ENCODE measurements at places on chromosomes 12 and 14.

DNA sequence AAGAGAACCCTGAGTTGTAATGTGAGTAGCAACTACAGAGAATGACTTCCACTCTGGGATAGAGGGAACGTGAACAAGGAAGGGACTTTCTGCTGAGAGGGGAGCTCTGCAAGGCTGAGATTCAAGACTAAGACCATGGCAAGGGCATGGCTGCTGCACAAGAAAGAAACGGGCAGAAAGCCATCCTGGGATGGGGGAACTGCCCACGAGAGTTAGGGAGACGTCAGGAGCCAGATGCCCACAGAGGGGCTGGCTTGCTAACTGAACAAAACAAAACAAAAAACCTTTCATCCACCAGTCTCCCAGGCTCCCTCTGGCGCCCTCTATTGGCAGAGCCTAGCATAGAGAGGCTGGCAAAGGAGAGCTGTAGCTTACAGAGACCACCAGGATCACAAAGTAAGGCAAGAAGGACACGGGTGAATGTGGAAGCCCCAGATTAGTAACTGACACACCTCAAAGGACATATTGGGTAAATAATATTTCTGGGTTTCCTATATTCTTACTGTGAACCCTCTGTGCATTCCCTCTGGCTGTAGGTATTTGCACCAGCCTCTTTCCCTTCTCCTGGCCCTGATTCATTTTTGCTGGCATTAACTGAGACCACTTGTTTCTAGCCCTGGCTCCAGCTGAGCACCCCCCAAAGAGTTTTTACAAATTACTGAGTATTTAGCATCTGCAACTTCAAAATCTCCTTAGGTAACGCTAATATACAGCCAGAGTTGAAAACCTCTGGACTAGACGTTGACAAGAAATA, 338.3 kb downstream of the EMP1 start:
- no peak for DNase-seq

DNA sequence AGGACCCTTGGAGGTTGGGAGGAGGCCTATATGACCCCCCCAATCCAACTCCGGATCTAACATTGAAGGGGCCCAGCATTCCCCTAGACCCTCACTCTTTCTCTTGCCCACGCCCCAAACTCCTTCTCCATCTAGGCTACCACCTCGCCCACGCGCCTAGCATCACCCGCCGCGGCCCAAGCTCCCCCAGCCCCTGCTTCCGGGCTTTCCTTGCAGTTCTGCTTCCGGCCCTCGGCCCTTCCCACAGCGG, 445 bp downstream of the CERS5 start:
- DNase-seq, result no peak

DNA sequence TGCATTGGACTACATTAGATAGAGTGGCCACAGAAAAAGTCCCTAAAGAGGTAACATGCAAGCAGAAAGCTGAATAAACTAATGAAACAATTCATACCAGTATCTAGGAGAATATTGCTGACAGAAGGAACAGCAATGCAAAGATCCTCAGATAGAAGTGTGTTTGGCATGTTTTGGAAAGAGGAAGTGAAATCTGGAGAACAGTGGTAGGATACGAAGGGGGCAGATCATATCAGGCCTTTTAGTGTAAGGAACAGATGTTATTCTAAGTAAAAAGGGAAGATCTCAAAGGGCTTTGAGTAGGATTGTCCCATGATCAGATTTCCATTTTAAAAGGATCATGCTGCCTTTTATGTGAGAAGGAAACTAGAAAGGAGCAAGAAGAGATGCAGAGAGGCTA, 342.9 kb downstream of the PAWR start:
- DNase-seq, result no peak

GRCh38 chr14:76664790-76665189, 96.5 kb upstream of the VASH1 start:
- no peak for DNase-seq

DNA sequence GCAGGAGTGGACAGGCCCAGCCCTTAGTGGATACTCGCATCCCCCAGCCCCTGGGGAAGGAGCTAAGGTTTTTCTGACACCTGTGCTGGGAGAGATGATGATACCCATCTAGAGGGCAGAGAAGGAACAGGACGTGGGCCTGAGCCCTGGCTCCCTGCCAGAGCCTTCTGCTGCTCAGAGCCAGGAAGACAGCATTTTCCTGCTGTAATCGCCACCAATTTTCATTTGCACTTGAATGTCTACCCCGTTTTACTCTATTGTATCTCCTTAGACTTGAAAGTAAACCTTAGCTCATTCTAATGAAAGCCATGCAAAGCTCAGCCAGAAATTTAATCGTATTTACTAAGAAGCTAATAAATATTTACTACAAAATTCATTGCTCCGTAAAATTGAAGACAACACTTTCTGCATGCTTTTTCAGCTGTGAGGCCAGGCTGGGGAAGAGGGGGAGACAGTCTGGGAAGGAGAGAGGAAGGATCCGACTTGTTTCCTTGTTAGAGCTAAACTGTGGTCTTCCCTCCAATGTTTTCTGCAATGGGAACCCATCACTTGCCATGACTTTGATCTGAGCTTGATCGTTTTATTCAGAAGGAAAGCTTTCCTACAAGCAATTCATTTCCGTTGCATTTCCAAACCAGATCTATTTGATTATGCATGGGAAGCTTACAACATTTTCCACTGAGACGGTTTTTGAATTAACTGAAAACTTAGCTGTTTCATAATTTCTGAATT, 17.6 kb upstream of the TRAF3 start:
- DNase-seq, result no peak

GRCh38 chr14:29630566-29631160, 297.0 kb downstream of the PRKD1 start:
- no peak for DNase-seq

- no peak for DNase-seq
Observed at GRCh38 chr14:63470962-63471793, 72.0 kb downstream of the PPP2R5E start.

- no peak for DNase-seq
Observed at GRCh38 chr12:50579757-50580267, 75.0 kb downstream of the DIP2B start.

DNA sequence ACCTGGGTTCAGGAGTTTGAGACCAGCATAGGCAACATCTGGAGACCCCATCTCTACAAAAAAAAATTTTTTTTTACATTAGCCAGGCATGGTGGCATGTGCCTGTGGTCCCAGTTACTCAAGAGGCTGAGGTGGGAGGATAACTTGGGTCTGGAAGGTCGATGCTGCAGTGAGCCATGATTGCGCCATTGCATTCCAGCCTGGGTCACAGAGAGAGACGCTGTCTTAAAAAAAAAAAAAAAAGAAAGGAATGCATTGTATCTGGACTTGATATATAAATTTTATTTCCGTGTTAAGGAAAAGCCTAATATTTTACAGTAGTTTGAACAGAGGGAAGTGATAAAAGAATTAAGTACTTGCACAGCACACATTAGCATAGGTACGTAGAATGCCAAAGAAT, 97.2 kb downstream of the ZC3H14 start:
- DNase-seq, result no peak

DNA sequence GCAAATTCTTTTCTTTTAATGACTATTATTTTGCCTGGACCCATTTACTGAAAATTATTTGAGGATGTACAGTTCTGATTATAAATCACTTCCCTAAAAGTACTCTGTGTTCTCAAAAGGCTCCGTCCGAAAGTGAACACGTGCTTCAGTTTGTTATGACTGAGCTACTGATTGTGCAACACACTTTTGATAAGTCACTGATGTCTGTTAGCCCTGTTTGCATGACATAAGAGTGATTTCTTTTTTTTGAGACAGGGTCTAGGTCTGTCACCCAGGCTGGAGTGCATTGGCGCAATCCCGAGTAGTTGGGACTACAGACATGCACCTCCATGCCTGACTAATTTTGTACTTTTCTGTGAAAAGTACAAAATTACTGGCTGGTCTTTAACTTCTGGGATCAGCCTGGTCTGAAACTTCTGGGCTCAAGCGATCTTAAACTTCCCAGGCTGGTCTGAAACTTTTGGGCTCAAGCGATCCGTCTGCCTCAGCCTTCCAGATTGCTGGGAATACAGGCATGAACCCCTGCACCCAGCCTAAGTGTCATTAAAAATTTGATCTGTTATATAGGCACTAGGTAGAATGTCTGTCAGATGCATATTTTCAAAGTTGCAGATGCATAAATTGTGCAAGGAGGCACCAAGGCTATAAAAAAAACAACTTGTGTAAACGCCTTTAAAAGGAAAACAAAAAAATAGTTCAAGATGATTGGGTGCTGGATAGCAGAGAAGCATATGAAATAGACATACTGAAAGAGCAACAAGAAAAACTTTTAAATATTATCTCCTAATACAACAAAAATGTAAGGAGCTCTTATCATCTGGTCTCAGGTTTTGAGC, 111.5 kb downstream of the SRGAP1 start:
- no peak for DNase-seq

DNA sequence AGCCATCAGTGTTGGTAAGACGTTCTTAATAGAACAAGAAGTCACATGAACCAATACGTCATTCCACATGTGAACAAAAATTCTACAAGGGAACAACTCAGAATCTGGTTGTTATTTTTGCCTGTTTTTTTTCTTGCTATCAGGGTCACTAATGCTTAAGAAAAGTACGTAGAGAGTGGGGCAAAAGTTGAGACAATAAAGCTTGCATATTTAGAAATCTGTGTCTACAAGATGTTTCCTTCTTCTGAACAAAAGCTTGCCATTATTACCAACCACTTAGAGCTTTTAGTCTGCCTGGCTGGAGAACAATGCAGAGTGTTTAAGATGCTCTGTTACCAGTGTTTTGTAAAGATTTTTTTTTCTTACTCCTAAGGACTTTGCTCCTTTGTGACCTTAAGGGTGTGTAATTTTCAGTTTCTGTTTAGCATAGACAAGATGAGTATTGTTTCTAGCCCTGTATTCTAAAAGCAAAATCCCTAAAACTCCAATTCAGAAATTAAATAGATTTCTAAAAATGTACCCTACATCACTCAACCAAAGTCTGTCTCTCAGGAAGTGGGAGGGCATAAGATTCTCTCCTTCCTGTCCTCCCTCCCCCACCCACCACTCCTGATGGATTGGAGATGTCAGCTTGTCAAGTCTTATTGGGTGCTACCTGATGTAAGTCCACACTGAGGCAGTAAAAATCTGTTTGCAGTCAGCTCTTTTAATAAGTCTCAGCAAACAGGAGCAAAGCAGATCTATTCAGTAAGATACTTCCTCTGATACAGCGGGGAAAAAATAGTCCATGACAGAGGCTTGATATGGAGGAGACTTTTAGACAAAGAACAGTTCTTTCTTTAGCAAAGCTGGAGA, 267.6 kb downstream of the GRIN2B start:
- no peak for DNase-seq

DNA sequence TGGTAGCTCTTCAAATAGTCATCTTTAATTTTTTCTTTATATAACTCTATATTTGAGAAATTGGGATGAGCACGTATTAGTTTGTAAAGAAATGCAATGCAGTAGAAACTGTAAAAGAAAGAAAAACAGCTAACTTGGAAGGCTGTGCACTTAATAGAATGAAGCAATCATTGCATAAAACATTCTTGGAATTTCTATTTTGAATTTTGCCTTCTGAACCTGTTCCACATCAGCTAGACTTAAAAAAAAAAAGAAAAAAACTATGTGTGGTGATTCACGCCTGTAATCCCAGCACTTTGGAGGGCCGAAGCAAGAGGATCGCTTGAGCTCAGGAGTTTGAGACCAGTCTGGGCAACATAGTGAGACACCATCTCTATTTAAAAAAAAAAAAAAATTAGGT, 29.4 kb downstream of the SCN8A start:
- no peak for DNase-seq

DNA sequence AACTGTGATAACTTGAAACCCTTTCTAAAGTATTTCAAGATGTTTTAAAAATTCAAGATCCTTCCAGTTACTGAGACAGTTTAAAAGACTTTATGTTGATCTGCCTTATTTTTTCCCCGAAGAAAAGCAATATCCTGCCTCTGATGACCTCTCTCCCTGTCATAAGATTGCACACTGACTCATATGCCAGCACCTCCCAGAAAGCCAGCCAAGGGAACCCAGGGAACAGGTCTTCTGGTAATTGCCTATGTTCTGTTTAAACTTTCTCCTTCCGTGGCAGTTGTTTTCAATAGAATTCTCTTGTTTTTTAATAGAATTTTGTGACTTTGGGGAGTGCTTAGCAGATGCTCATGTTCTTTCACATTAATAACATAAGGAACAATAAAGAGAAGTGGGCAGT, 300.2 kb upstream of the PRKD1 start:
- no peak for DNase-seq

DNA sequence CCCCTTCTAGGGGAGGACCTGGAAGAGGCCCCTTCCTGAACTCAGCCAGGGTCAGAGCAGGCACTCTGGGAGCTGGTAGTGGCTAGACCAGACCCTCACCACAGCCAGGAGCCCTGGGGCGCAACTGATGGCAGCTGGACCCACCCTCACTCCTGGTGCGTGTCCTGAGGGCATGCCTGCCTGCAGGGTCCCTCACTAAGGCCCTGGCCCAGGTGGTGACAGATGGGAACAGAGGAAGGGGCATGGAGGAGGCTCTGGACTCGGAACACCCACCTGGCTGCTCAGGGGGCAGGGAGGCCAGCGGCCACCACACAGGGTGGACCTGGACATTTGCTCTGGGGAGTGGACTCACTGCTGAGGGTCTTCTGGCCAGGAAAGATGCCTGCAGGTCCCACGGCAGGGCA, 342.2 kb upstream of the SFSWAP start:
- no peak for DNase-seq

DNA sequence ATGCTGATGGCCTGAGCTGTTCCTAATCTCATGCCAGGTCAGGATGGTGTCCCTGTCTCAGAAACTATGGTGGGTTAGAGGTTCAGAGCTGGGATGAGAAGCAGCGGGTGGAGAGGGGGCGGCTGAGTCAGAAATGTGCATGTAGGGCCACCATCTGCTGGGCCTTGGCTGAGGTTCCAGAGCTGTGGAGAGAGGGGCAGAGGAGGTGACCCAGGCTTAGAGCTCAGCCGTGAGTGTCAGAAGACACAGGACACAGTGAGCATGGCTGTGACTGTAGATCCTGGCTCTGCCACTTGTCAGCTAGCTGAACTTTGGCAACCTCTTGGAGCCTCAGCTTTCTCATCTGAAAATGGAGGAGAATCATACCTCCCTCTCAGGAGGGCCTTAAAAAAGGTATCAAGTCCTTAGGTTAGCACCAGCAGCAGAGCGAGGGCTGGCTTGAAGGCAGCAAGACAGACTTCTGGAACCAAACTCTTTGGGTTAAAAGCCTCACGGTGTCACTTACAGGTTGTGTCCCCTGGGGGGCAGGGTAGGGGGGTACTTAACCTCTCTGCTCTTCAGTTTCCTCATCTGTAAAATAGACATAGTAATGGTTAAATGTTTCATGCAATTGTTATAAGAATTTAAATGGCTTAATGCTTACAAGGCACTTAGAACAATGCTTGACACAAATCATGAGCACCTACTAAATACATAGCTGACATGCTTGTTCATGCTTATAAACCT, 34.8 kb downstream of the TMEM229B start:
- DNase-seq, result no peak

- no peak for DNase-seq
Observed at GRCh38 chr14:101888182-101888581, 76.2 kb upstream of the DYNC1H1 start.

- DNase-seq, result no peak
Observed at GRCh38 chr12:131703161-131703560, 7.7 kb upstream of the SFSWAP start.

Data from effector memory CD8-positive, alpha-beta T cell (primary cell).